ENCODE measurements at places on chromosomes 12 and 14. TPM values are rescaled to one million over a fixed set of nuclear protein-coding genes. Genes with fewer than 3 reads are reported as not detected.

DNA sequence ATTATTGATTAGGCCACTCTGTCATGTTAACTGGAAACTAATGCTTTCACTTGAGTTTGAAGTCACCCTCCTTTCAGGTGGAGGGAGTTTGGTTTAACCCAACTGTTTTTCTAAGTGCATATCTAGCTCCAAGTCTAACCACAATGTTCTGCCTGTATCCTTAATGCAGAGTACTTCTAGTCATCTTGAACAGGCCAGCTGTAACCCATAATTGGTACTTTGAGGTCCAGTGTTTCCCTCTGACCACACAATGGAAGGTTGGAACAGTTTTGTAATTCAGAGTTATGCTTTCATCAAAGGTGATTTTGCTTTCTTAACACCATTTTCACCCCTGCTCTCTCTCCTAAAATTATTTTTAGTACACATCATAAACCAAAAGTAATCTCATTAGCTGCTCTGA is 237.2 kb upstream of the DCN start:
- no peak for DNase-seq

GRCh38 chr12:48003226-48004052 is 837 bp downstream of the COL2A1 start:
- no peak for DNase-seq

- DNase-seq = no peak
Measured at GRCh38 chr14:94043111-94043755, 17.1 kb downstream of the OTUB2 start.

DNA sequence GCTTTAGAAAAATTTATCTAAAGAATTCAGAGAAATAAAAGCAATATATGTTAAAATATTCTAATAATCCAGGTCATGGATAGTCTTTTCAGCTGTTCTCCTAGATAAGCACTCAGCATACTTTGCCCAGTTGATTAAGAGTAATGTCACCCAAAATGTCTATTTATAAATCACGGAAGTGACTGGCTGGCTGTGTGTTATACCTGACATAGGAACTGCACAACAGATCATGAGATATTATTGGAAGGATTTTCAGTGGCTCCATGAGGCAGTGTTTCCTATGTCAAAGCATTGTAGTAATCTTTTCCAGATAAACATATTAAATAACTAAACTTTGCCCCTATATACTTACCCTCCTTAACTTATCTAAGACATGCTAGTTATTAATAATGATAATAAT is 128.8 kb downstream of the ITPR2 start:
- no peak for DNase-seq

DNA sequence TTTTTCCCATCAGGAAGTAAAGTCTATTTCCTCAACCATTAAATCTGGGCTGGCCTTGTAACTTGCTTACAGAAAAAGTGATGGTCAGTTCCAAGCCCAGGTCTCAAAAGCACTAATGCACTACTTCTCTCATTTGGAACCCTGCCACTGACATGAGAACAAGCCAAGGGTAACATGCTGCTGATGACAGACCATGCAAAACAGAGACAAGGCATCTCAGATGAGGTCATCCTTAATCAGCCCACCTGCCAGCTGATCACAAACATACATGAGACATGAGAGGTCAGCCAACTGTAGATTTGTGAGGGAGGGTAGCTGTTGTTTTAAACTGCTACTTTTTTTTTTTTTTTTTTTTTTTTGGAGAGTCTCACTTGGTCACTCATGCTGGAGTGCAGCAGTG is 16.2 kb downstream of the TWF1 start:
- no peak for DNase-seq

- DNase-seq = no peak
Measured at GRCh38 chr12:46369474-46370379, 2.8 kb downstream of the SLC38A2 start.

GRCh38 chr14:98999345-98999744 is 272.7 kb downstream of the BCL11B start:
- DNase-seq = no peak

- no peak for DNase-seq
Measured at GRCh38 chr12:96108321-96108720, 72.9 kb upstream of the LTA4H start.

- DNase-seq = no peak
Measured at GRCh38 chr12:2115101-2115845, 62.5 kb downstream of the CACNA1C start.

GRCh38 chr12:121720762-121721161 is 8.2 kb downstream of the TMEM120B start:
- no peak for DNase-seq

DNA sequence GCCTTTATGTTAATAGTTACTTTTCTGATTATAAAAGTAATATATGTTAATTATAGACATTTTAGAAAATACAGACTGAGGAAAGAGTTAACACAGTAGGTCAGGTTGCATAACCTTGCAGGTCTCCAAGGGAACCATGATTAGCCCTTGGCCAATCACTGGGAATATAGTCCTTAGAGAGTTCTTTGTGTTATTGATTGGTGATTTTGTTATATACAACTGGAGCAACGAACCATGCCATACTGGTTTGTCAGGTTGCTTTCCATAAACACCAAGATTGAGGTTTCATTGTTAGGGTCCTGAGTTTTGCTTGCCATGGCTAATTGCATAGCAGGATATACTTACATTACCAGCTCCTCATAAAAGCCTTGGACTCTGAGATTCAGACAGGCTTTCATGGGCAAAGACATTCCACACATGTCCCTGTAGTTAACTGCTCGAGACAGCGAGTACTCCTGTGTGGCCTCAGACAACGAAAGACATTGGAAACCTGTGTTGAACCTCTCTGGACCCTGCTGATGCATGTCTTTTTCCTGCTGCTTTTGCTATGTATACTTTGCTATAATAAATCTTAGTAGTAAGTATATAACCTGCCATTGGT is 33.7 kb downstream of the MAPK1IP1L start:
- no peak for DNase-seq

GRCh38 chr14:23182372-23183157 is 895 bp downstream of the SLC7A8 start:
- no peak for DNase-seq

- DNase-seq = no peak
Measured at GRCh38 chr12:88725592-88726143, 145.4 kb upstream of the KITLG start.

- DNase-seq = no peak
Measured at GRCh38 chr12:123659996-123660727, 10.8 kb upstream of the TCTN2 start.

- DNase-seq = no peak
Measured at GRCh38 chr12:58914457-58914856, 5.8 kb downstream of the LRIG3 start.

DNA sequence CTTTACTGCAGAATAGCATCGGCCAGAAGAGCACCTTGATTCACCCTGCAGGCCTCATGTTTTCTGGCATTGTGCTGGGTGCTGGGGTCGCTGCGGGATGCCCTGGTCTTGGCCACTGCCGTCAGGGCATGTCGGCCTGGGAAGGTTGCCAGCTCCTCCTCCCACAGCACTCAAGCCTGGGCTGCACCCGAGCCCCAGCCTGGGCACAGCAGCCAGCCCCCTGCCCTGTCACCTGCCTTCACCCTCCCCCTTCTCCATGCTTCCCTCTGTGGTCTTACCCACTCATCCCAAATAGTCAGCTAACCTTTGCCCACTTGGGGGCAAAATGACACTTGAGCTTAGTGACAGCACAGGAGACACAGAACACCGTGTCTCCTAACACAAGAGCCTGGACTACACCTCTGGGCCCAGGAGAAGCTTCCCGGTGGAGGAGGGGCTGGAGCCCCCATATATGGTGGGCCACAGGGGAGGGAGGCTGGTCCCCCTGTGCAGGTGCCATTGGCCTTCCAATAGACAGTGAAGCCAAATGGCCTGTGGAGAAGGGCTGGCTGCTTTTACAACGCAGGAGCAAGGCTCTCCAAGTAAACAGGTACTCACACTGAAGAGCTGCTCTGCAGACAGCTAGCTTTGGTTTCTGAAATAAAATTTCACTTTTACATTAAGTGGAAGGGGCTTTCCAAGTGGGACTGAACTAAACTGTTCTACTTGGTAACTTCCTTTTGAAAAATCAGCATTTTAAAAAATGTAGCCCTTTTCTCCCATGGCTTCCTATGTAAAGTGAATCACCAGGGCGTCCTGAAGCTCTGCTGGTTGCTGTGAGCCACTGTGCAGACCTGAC is 51.2 kb upstream of the AMN start:
- DNase-seq = no peak

DNA sequence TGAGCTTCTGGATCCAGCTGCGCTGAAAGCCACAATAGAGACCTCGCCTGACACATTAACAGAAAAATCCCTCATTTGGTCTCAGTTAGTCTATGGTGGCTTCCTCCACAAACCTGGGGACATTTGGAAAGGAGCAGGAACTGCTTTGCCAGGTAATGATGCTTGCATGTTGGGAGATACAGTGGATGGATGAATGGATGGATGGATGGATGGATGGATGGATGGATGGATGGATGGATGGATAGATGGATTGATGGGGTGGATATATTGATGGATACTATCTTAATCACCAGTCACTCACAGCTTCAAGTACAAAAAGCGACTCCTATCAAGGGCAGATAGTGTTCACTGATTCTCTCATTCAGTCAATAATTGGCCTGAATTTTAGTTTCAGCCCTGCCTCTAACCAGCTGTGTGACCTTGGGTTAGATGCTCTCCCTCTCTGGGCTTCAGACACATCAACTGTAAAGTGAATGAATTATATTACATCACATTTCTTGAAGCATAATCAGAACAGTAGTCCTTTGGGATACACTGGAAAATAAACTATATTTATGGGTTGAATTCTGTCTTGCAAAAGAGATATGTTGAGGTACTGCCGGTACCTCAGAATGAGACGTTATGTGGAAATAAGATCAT is 29.3 kb downstream of the MAP1LC3B2 start:
- no peak for DNase-seq

DNA sequence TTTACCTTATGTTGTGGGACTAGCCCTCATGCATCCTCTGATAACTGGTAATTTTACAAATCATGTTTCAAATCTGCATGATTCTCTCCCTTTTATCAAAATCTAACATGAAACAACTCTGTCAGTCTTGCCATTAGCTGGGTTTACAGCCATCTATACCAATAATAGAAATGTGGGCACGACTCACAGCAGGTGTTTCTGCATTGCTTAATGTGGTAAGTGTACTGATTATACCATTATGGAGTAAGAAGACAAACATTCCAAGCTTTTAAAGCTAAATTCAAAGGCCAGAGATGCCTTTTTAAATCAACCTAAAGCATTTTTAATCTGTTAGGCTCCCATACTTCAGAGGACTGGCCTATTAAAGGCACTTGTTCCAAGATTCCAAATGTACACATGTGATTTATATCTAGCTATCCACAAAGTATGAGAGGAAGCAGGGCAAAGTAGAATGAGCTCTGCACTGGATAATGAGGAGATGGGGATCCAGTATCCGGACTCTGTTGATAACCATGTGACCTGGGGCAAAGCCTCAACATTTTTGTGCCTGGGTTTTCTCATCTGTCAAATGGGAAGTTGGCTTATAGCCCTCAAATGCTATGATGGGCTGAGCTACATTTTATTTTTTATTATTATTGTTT is 52.3 kb upstream of the FUT8 start:
- DNase-seq = no peak

- no peak for DNase-seq
Measured at GRCh38 chr12:13602172-13602571, 379.2 kb downstream of the GRIN2B start.

GRCh38 chr12:89732522-89732921 is 23.9 kb upstream of the ATP2B1 start:
- no peak for DNase-seq

DNA sequence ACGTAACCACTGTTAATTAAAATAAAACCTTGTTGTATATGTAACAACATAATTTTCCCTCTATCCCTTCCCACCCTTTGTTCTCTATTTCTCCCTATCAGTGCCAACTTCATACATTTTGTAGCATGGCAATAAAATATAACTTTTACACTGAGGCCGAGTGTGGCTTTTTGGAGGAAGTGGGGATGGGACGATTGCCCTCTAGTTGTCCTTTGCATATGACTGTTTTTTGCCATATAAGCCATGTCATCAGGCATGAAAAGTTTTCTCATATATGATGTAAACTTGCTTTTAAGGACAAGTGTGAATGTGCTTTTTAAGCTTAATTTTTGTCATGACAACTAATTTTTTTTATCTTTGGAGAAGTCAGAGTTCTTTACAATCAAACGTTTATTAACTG is 6.2 kb upstream of the CCT2 start:
- DNase-seq = no peak

- DNase-seq = peak; percentile 38
Measured at GRCh38 chr12:130281153-130281799, 56.4 kb upstream of the PIWIL1 start.

- DNase-seq = no peak
Measured at GRCh38 chr14:35416108-35416750, 11.7 kb upstream of the NFKBIA start.

DNA sequence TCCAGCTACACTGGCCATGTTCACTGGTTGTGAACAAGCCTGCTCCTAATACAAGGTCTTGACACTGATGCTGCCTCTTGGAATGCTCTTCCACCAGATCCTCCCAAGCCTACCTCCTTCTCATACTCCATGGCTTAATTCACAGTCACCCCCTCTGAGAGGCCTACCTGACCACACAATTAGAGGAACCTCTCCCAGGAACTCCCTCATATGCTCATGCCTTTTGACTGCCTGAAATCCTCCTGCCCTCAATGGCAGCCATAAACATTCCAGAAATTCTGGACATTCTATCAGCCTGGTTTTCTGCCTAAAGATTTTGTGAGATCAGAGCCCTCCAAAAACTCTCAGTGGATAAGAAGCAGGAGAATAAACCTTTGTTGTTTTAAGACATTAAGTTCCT is 340.2 kb downstream of the C12orf75 start:
- DNase-seq = no peak

GRCh38 chr12:53613821-53614220 is 12.4 kb downstream of the ATF7 start:
- DNase-seq = no peak

GRCh38 chr12:14784471-14784870 is 18.8 kb downstream of the WBP11 start:
- no peak for DNase-seq

- DNase-seq = no peak
Measured at GRCh38 chr12:82595941-82596340, 90.8 kb upstream of the TMTC2 start.

The RFX4 gene
- not detected for total RNA-seq

The CPNE6 gene
- not detected for total RNA-seq

The TAS2R20 gene
- total RNA-seq = 1.4 TPM

The ART4 gene
- total RNA-seq = 28.3 TPM

The PLEKHA5 gene
- 23.8 TPM for total RNA-seq

The HCFC2 gene
- total RNA-seq = 8.7 TPM

The TMTC2 gene
- total RNA-seq = 3.0 TPM

The SERPINA5 gene
- total RNA-seq = 45.7 TPM

The CCNK gene
- total RNA-seq = 33.4 TPM

The SCARB1 gene
- total RNA-seq = 85.3 TPM

The KLRC3 gene
- 0.14 TPM for total RNA-seq

The TGFB3 gene
- total RNA-seq = 2.1 TPM

The GSC gene
- total RNA-seq = not detected

The POTEG gene
- total RNA-seq = not detected

The HOXC12 gene
- total RNA-seq = not detected

The NEUROD4 gene
- not detected for total RNA-seq

The PPP1R1A gene
- 12.4 TPM for total RNA-seq

The MEG3 gene
- 485 TPM for total RNA-seq

The KLRD1 gene
- 1.1 TPM for total RNA-seq
